ENCODE measurements at places on chromosomes 2 and 18.

DNA sequence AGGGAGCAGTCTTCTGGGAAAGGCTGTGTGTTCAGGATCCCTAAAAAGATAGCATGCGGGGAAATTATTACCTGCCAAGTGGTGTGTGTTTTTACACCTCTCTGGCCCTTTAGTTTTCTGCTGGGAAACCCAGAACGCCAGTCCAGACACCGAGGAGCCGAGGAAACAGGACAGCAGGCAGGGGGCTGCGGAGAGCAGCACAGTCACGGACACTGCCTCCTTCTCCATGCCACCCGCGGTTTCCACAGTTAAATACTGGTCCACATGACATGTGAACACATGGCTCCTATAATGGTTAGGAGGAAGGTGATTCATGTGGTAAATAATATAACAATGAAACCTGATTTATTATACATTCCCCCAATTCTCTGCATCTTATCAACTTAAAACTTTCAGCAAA lies 20.4 kb downstream of the CNOT11 start:
- DNase-seq: no peak

GRCh38 chr2:6667326-6667725 lies 198.4 kb downstream of the CMPK2 start:
- no peak for DNase-seq

GRCh38 chr2:235171550-235172031 lies 219.8 kb downstream of the SH3BP4 start:
- DNase-seq: no peak

- peak; percentile 64 for DNase-seq
Observed at GRCh38 chr18:21110713-21111345, 784 bp downstream of the ROCK1 start.

GRCh38 chr2:149329068-149329467 lies 1.3 kb upstream of the LYPD6 start:
- DNase-seq: no peak

GRCh38 chr2:156156580-156156979 lies 175.9 kb downstream of the NR4A2 start:
- DNase-seq: no peak

GRCh38 chr2:121625953-121626352 lies 23.3 kb downstream of the CLASP1 start:
- DNase-seq: no peak

DNA sequence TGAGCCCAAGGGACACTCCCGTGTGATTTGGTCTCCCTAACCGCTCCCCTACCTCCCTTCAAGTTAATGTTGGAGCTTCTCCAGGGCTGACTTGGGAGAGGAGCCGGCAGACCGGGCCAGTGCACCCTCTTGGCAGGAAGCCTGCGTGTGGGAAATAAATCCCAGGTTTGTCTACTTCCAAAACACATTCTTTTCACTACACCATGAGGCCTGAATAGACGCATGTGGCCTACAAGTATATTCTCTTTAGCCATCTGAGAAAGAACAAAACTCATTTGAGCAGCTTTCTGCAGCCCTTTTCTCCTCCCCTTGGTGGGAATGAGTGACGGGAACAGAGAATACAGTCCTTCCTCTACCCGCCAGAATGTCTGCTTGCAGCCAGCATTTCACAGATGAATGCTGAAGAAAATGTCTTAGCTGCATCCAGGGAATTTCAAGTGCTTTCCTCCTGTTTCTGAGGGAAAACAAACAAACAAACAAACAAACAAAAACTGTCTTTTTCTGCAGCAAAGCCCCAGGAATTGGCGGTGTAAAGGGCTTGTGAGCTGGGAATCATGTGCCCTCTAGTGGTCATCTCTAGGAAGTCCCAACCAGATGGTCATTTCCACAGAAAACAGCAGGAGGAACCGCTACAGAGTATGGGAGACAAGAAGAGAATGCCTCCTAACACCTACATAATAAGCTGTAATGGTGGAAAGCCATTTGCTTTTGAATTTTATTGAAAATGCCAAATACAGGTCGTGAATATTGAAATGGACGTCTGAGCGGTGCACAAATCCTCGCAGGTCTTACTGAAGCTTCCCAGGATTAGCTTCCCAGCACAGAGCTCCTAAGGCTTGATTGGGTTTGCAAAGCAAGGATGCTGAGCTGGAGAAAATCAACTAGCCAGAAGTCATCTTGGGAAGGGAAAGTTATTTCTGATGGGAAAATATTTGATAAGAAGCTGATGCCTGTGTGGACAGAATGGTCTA lies 41.2 kb upstream of the DAPL1 start:
- DNase-seq: no peak

DNA sequence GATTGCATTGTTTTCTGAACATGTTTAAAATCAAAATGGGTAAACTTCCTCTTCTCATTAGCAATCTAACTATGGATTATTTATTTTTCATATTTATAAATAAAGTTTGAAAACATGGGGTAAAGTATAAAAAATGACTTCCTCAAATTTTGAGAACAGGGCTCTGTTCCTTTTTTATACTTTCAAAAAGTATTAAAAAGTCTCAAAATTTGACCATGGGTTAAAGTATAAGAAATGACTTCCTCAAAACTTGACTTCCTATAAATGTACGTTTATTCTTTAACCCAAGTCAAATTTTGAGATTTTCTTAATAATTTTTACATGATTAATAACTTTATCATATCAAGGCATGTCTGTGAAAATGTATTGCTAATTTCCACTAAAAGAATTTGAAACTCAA lies 512.4 kb downstream of the GALR1 start:
- no peak for DNase-seq

DNA sequence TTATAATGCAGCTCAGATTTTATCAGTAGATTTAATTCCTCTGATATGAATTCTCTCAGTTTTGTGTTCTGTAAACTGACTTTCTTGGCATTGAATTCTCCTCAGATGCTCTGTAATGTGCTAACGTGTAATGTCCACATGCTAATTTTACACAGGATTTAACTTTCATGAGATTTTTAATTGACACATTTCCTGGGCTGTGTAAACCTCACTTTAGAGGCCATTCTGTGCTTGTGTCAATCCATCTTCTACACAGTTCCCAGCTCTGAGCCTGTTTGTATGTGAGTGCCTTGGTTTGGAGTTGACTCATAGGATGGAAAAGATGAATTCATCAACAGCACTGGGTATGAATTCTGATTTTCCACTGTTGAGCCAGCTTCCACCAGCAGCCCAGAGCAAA lies 476.7 kb upstream of the GCFC2 start:
- no peak for DNase-seq

GRCh38 chr2:49175831-49176230 lies 21.5 kb upstream of the FSHR start:
- DNase-seq: no peak

- no peak for DNase-seq
Observed at GRCh38 chr18:79375441-79376154, 20.1 kb upstream of the NFATC1 start.

GRCh38 chr2:202460119-202460518 lies 84.0 kb downstream of the BMPR2 start:
- DNase-seq: no peak

GRCh38 chr2:48677450-48677849 lies 59.8 kb downstream of the GTF2A1L start:
- DNase-seq: no peak

- no peak for DNase-seq
Observed at GRCh38 chr2:120258196-120258595, 5.5 kb downstream of the RALB start.

DNA sequence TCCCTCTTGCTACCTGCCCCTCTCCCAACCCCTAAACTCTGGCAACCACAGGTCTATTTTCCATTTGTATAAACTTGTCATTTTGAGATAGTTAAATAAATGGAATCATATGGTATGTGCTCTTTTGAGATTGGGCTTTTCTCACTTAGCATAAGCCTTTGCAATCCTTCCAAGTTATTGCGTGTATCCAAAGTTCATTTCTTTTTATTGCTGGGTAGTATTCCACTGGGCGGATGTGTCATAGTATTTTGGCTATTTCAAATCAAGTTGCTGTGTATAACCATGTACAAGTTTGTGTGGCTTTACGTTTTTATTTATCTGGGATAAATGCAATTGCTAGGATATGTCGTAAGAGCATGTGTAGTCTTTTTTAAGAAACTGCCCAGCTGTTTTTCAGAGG lies 55.5 kb upstream of the CUL3 start:
- no peak for DNase-seq

- DNase-seq: no peak
Observed at GRCh38 chr2:70160545-70160944, 30.3 kb downstream of the C2orf42 start.

DNA sequence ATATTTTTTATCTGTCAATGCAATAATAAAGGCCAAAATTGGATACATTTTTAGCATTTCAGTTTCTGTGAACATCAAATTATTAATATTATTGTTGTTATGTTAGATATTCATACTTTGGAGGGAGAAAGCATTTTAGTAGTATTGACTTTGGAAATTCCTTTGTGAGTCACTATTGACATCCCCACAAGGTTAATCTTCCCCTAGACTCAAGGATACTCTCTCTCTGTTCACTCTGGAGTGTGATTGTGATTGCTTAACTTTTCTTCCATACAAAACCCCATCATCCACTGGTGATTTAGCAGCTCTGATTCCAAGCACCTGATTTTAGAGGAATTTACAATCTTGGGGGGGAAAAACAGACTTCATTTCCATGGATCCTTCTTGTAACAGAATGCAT lies 352.0 kb downstream of the THSD7B start:
- DNase-seq: no peak

GRCh38 chr18:70600225-70600925 lies 311.5 kb downstream of the SOCS6 start:
- DNase-seq: no peak

- DNase-seq: no peak
Observed at GRCh38 chr2:237935740-237936452, 30.9 kb upstream of the UBE2F start.

DNA sequence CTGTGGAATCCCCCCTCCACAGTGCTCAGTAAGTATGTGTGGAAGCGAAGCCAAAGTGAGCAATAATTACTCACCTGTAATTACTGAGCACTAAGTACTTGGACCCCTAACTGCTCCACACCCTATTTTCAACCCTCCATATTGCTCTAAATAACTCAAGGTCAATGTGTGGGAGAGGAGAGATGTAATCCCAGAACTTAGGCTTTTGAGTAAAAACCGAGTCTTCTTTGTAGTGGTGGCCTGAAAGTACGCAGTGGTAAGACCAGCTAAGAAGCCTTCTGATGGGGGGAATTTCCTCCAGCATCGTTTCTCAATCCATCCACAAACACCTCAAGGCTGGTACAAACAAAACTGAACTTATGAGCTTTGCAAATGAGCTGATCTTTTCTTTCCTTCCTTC lies 551.6 kb downstream of the ZEB2 start:
- no peak for DNase-seq

GRCh38 chr2:74572178-74572925 lies 17.8 kb downstream of the DOK1 start:
- no peak for DNase-seq

DNA sequence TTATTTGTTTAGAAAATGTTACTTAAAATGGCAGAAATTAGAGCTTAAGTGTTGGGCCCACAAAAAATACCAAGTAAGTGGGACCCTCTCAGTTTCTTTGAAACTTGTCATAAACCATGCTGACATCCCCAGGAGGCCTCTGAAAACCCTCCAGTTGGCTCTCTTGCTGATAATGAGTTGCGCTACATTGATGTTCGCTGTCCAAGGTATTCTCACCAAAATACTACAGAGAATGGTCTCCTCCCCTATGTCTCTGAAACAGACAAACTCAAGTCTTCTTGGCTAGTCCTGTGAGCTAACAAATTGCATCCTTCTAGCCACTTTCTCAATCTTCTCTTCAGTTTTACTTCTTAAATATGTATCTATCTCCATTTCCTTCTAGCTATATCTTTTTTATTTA lies 669.4 kb downstream of the IRS1 start:
- no peak for DNase-seq

DNA sequence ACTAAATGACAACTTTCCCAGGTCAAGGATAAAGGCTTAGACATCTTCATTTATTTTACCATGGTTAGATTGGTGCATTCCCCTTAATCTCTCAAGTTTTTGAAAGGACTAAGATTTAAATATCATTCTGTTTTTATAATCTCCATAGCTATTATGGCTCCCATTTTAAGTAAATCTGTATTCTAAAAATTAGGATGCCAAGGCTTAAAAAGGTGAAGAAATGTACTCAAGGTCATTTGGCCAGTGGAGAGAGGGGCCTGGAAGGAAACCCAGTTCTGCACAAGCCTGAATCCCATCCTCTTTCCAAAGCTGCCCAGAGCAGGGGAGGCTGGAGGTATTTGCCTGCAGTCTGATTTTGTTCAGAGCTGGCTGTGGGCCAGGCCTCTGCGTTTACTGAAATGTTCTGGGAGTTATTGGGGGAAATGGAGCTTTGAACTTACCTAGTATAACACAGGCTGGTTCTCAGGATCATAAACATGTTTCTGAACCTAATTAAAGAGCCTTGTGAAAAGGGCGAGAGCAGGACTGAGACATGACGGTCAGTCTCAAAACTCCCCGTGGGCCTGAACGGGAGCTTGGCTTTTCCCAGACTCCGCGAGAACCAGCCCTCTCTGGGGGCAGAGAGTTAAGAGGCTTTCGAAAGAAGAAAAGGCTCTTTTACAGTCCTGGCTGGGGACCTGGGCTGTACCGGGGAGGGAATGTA lies 85.6 kb downstream of the DDX1 start:
- no peak for DNase-seq

- no peak for DNase-seq
Observed at GRCh38 chr18:2687390-2688001, 32.0 kb downstream of the SMCHD1 start.

DNA sequence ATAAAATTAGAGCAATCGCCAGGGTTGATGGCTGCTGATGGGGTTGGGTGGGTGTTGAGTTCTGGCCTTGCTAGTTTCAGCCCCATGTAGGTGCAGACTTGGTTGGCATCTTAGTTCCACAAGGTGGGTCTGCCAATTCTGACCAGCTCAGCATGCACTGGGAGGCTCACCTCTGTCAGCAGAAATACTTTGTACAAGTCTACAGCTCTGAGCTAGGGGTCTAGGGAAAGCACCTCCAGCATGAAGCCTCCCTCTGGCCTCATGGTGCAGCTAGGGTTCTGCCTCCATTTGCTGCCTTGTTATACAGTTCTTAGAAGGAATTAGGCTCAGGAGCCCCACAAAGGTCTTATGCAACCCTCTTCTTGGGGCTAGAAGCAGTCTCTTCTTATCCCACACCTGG lies 278.9 kb upstream of the HDAC4 start:
- no peak for DNase-seq

GRCh38 chr2:70626254-70626990 lies 72.8 kb upstream of the TGFA start:
- DNase-seq: no peak

- DNase-seq: no peak
Observed at GRCh38 chr2:218152777-218153176, 14.0 kb downstream of the CXCR1 start.

- no peak for DNase-seq
Observed at GRCh38 chr2:32264422-32265105, at the start of gene NLRC4. TSS of gene NLRC4 (minus strand) at chr2:32264886. CDS start at chr2:32256775, 8,111 bp downstream.

- no peak for DNase-seq
Observed at GRCh38 chr2:106618614-106619013, 131.4 kb downstream of the CD8B2 start.

- no peak for DNase-seq
Observed at GRCh38 chr2:127365211-127365643, 22.5 kb downstream of the MAP3K2 start.

- DNase-seq: no peak
Observed at GRCh38 chr2:118128826-118129225, 40.6 kb downstream of the INSIG2 start.

- DNase-seq: no peak
Observed at GRCh38 chr2:54672590-54673456, 50.6 kb upstream of the EML6 start.

GRCh38 chr18:75016025-75016717 lies 192.8 kb downstream of the PTGR3 start:
- no peak for DNase-seq

GRCh38 chr2:190984595-190984994 lies 29.4 kb downstream of the STAT1 start:
- DNase-seq: no peak

GRCh38 chr2:72220170-72220569 lies 72.5 kb upstream of the CYP26B1 start:
- DNase-seq: no peak
